Transverse colon (tissue), 4 donors: ENCODE measurements at places on chromosomes 6 and 20. TPM values are rescaled to one million over a fixed set of nuclear protein-coding genes. Genes with fewer than 3 reads are reported as not detected.

The MICB gene
- total RNA-seq, result 3.8 TPM

The SNPH gene
- 2.4 TPM for total RNA-seq

The GPR6 gene
- not detected for total RNA-seq

The BNIP5 gene
- total RNA-seq, result 6.0 TPM

The FAM209B gene
- not detected for total RNA-seq

The XRN2 gene
- total RNA-seq, result 21.3 TPM

The EFCAB8 gene
- not detected for total RNA-seq

The GLP1R gene
- not detected for total RNA-seq

- H3K27ac ChIP-seq, result no peak overlapping the region
- no peak for DNase-seq
- no peaks in the 10 kb centered on the region for H3K27me3 ChIP-seq
- H3K36me3 ChIP-seq, result no peaks in the 10 kb centered on the region
- no peak overlapping the region for H3K4me3 ChIP-seq
These were observed 68.2 kb downstream of the TBC1D7 start for GRCh38 chr6:13260101-13260598.

GRCh38 chr20:48607544-48607865 lies 220.3 kb downstream of the PREX1 start:
- H3K27ac ChIP-seq, result no peak overlapping the region
- no peaks in the 10 kb centered on the region for H3K36me3 ChIP-seq
- DNase-seq, result no peak

DNA sequence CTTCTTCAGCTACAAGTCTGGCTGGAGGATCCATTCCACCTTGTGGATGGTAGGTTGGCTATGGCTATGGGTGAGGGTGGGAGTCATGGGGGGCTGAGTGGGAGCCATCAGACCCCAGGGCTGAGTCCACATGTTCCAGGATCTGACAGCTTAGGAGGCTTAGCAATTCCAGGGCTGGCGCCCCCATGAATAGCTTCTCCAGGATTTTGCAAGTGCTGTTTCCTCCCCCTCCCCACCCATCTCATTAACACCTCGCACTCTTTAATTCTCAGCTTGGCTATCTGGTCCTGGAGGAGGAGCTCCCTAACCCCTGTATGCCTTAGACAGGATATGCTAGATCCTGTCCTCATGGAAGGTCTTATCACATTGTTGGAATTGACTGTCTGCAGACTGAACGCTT lies 39.0 kb upstream of the ANGPT4 start:
- H3K27ac ChIP-seq, result no peak overlapping the region
- H3K4me1 ChIP-seq, result no peaks in the 10 kb centered on the region
- DNase-seq, result no peak
- peaks cover 63% of the 10 kb centered on the region for H3K27me3 ChIP-seq
- H3K4me3 ChIP-seq, result no peak overlapping the region
- H3K36me3 ChIP-seq, result no peaks in the 10 kb centered on the region

GRCh38 chr20:13530146-13530545 lies 108.6 kb downstream of the TASP1 start:
- no peak overlapping the region for H3K27ac ChIP-seq
- H3K4me1 ChIP-seq, result no peaks in the 10 kb centered on the region
- no peak overlapping the region for H3K4me3 ChIP-seq
- no peaks in the 10 kb centered on the region for H3K36me3 ChIP-seq
- H3K27me3 ChIP-seq, result no peaks in the 10 kb centered on the region

DNA sequence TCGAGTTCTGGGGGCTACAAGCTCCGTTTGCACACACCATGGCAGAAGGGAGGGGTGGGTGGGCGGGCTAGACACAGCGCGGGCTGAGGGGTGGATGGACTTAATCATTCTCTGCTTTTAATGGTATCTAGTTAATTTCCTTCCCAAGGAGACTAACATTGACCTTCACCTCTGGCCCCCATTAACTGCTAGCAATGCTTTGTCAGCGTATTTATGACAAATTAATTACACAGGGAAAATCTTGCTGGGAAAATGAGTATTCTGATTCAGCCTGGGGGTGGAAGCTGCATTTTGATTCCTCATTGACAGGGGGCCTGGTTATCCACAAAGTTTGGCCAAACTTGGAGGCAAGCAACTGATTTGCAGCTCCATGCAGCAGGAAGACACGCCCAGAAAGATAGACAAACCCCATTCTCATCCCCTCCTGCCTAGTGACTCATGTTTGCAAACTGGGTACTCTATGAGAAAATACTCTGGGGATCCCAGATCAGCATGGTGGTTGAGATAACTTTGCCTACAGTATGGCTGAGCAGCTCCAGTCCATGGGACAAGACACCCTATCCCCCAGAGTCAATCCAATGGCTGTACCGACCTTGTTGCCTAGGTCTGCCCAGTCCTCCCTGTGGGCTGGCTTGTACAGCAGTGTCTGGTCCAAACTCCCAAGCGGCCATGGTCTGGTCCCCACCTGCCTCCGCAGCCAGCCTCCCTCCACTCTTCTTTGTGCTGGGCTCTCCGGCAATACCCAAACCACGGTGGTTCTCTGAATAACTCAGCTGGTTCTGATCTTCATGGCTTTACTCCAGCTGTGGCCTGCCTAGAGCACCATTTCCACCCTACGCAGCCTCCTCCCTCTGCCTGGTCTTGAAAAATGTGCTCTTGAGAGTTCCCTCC lies 19.7 kb downstream of the ZBP1 start:
- no peak overlapping the region for H3K4me3 ChIP-seq
- DNase-seq, result no peak
- H3K4me1 ChIP-seq, result peaks cover 8% of the 10 kb centered on the region
- H3K27ac ChIP-seq, result no peak overlapping the region
- H3K36me3 ChIP-seq, result no peaks in the 10 kb centered on the region

DNA sequence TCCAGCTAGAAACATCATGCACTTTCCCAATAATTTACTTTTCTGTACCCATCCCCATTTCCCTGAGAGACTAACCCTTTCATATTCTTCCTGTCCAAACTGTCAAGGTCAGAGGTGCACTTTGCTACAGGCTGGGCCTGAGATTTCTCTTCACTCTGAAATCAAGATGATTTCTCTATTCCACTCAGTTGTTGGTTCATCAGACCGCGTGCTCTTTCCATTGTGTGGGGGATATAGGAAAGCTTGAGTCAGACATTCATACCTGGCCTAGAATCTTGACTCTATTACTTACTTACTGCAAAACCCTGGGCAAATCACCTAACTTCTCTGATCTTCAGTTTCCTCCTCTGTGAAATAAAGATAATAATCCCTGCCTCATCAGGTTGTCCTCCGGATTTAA lies 4.7 kb upstream of the ZDHHC14 start:
- no peaks in the 10 kb centered on the region for H3K36me3 ChIP-seq
- peaks cover 4% of the 10 kb centered on the region for H3K4me1 ChIP-seq
- no peak overlapping the region for H3K27ac ChIP-seq
- no peak for DNase-seq

- no peak for DNase-seq
- H3K27me3 ChIP-seq, result no peaks in the 10 kb centered on the region
- no peaks in the 10 kb centered on the region for H3K36me3 ChIP-seq
- no peak overlapping the region for H3K27ac ChIP-seq
- no peaks in the 10 kb centered on the region for H3K4me1 ChIP-seq
These were observed 45.0 kb downstream of the VSTM2L start for GRCh38 chr20:37947943-37948342.

DNA sequence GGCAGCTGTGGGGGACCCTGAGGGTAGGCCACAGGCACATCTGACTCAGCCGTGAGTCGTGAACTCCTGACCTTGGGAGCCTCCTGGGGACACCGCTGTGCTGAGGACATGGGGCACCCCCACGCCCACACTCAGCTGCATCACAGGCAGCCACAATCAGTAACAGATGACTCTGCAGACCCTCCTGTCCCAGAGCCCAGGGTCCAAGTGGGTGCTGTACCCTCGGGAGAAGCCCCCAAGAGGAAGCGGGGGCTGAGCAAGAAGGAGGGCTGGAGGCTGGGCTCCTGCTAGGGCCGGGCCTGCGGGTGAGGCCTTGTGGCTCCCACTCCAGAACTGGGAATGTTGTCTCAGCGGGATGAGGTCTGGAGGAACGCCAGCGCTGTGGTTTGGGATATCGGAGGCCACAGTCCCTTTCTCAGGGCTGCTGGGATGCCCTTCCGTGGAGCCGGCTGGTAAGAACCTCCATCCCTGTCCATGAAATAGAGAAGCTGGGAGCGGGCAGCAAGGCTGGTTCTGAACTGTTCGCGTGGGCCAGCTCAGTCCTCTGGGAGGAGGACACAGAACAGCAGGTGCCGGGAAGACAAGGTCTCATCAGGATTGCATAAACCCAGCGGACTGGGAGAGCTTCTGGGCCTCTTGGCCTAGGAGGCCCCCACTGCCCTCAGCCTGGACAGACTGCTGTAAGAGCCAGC lies 3.1 kb upstream of the LAMA5 start:
- no peak for DNase-seq
- H3K27ac ChIP-seq, result peak overlapping the region; percentile 86
- H3K4me3 ChIP-seq, result no peak overlapping the region
- H3K27me3 ChIP-seq, result peaks cover 61% of the 10 kb centered on the region
- H3K36me3 ChIP-seq, result no peaks in the 10 kb centered on the region

- H3K27me3 ChIP-seq, result no peaks in the 10 kb centered on the region
- H3K4me1 ChIP-seq, result no peaks in the 10 kb centered on the region
- H3K27ac ChIP-seq, result no peak overlapping the region
These were observed 35.4 kb downstream of the FAM229B start for GRCh38 chr6:112122756-112123155.
